ENCODE measurements at places on chromosomes 2 and 18.

- DNase-seq: peak; percentile 74
These were observed 36.4 kb upstream of the HAAO start for GRCh38 chr2:42828487-42829425.

- DNase-seq: no peak
These were observed 775.5 kb downstream of the RNF144A start for GRCh38 chr2:7692657-7693161.

DNA sequence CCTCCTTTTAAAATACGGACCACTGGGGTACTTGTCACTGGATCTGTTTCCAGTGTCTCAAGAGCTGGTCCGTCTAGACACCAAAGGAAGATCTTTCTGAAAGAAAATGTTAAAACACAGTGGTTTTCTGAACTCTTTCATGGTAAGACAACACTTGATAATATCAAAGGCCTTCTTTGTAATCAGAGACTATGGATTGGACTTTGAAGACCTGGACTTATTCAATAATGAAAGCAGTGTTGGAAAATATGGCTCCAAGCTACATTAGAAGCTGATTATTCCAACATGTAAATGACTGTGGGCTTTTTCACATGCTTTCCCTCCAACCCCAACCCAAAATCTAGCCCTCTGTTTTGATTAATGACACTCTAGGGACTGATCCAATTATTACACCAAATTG lies 329.4 kb upstream of the LYPD1 start:
- no peak for DNase-seq

DNA sequence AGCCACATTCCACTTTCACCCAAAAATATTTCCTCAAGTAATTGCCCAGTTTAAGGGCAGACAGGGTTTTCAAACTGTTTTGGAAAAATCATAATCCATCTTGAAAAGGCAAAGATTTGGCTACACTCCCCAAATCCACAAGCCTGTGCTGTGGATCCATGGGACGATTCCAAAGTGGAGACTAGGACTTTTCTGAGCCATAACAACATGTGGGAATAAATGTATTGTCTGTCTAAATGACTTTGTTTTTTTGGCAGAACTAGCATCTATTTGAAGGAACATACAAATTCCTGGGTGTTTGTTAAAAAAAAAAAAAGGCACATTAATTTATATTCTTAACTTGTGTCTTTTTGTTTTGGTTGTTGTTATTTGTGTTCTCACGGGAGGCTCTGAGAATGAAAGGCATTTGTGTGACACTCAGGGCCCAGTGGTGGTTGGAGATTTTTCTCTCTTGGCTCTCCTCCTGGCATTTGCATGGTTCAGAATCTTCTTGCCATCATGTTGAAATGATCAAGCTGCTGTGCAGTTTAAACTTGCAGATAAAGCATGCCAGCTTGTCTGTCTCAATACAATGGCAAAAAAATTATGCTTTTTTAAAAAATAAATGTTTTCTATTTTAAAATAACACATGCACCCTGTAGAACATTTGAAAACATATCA lies 277.4 kb downstream of the EN1 start:
- no peak for DNase-seq

- no peak for DNase-seq
These were observed 36.4 kb downstream of the RAMP1 start for GRCh38 chr2:237895544-237896506.

DNA sequence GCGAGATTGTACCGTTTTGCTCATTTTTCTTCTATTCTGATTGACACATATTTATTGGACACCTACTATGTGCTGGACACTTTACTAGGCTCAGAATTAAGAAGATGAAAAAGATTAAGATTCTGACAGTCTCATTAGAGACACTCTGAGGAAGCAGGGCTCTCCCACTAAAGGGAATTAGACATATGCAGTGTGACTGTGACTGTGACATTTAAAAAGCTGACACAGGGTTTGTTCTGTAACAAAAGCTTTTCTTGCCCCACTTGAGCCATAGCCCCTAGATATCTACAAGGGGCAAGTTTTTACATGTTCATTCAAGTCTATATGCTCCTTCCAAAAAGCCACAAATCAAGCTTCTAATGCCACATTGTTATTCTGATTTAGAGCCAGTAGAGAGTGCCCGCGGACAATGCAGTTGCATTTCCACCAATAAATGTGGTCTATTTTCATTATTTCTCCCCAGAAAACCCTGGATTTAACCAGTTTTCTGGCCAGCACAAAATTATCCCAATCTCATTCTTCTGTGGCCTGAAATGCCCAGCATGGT lies 9.8 kb downstream of the ARHGAP25 start:
- no peak for DNase-seq

DNA sequence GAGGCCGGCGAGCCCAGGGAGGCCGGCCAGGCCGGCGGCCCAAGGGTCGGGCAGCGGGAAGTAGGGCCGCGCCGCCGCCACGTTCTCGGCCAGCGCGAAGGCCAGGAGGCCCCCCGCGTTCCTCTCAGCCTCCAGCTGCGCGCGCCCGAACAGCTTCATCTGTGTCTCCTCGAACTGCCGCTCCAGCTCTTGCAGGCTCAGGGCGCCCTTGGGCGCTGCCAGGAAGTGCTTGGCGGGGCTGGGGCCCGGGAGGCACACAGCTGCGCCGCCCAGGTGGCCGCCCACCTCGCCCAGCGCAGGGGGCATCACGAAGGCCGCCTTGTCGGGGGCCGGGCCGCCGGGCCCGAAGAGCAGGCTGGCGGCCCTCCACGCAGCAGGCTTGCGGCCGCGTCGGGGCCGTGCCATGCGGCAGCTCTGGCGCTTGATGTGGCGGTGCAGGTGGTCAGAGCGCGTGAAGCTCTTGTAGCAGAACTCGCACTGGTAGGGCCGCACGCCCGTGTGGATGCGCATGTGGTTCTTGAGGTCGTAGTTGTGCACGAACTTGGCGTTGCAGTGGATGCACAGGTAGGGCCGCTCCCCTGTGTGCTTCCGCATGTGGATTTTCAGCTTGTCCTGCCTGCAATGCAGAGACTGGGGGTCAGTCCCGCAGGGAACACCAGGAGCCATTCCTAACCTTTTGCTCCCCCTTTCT lies 99.0 kb upstream of the SMAD2 start:
- DNase-seq: no peak

DNA sequence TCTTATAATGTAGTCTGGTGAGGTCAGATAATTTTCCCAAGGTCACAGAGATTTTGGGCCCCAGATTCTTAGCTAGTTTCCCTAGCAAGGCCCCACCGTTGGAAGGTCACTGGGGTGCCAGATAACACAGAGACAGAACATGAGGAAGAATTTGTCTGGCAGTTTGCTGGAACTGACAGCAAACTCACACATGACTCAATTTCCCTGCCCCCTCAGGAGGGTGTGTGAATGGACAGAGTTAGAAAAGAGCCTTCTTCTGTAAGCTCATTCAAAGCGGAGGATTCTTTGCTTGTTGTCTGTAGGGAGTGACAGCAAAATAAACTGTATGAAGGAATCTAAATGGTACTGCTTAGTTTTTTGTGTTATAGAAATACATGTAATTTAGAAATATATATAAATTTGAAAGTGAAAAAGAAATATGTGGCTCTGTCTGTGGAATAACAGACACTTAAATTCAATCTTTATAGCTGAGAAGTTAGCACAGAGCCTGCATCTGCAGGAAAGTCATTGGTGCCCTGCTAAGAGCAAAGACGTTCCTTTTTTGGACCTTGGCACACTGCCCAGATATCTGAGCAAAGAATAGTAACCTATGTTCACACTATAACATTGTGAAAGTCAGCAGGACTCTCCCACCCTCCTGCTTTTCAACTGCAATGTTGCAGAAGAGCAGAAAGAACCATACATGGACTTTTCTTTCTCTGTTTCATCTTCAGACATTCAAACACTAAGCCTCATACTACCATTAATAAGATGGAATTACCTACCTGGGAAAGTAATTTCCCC lies 2.1 kb downstream of the MDH1 start:
- peak; percentile 61 for DNase-seq

DNA sequence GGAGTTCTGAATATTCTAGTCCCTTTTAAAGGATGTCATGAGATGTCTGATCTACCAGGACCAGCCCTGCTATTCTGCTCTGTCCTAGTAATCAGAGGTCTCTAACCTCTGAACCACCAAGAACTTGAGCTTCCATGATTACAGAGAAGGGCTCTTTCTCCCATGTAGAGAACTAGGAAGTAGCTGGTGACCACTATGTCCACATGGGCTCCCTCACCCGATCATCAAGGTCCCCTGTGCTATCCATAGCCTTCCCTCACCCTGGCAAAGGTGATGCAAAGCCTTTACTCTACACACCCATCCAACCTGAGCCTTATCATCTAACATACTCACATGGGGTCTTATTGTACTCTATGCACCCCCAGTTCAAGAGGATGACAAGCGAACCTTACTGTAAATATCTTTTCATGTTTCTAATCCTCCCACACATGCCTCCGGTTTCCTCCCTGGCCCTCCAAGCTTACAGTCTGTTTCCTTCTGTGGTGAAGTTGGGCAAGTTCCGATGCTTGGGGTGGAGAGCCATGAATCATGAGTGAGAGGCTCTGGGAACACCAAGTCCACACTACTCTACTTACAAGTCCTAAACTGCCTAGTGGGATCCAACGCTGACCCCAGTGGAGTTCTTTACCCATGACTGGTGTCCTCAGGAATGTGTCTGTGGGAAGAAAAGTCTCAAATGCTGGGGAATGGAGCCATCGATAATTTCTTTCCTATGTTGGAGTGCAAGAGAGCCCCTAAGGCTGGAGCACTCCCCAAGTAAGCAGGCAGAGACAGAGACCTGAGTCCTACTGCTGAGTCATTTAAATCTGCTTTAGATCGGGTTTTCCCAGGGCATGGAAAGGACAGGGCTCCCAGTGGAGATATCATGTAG lies 73.3 kb upstream of the KLF7 start:
- no peak for DNase-seq

- DNase-seq: no peak
These were observed 229.5 kb upstream of the ZC3H15 start for GRCh38 chr2:186256540-186256939.

- DNase-seq: no peak
These were observed 195.1 kb downstream of the EXOC6B start for GRCh38 chr2:72630767-72631166.

GRCh38 chr2:219426534-219427136 lies 8.0 kb upstream of the SPEG start:
- DNase-seq: no peak

DNA sequence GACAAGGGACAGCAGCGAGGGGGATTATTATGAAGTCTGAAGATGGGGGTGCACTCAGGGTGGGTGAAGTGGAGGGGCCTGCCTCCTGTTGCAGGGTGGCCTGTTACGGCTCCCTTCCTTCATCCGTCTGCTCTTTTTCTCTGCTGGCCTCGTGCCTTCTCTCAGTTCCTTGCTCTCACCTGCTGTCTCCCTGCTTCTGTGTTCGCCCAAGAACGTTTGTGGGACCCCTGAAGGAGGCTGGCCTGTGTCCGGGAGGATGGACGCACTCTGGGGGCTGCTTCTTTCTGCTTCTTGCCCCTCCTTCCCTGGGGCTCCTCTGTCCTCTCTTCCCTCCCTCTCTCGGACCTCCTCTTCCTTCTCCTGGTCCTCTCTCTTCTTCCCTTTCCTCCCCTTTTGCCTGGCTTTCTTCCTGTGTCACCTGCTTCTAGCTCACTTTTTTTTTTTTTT lies 13.8 kb downstream of the MROH2A start:
- DNase-seq: no peak

- no peak for DNase-seq
These were observed 1947.6 kb upstream of the CELF4 start for GRCh38 chr18:39513186-39513585.

GRCh38 chr18:11553098-11553940 lies 56.1 kb upstream of the SLC35G4 start:
- no peak for DNase-seq

DNA sequence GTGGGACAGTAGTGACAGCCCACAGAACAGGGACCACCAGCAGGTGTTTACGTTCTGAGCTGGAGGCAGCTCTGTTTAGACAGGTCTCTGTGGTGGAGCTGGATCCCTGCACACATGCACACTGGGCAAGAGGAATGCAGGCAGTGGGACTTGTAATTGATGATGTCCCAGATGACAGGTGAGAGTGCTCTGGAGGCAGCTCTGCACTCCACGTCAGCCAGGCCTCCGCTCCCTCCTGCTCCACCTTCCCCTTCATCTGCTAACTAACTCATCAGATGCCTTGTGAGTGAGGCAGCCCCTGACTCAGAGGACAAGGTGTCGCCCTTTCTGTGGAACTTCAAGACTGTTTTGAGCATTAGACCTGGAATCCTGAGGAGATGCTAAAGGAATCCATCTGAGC lies 53.2 kb downstream of the SH3YL1 start:
- DNase-seq: no peak

DNA sequence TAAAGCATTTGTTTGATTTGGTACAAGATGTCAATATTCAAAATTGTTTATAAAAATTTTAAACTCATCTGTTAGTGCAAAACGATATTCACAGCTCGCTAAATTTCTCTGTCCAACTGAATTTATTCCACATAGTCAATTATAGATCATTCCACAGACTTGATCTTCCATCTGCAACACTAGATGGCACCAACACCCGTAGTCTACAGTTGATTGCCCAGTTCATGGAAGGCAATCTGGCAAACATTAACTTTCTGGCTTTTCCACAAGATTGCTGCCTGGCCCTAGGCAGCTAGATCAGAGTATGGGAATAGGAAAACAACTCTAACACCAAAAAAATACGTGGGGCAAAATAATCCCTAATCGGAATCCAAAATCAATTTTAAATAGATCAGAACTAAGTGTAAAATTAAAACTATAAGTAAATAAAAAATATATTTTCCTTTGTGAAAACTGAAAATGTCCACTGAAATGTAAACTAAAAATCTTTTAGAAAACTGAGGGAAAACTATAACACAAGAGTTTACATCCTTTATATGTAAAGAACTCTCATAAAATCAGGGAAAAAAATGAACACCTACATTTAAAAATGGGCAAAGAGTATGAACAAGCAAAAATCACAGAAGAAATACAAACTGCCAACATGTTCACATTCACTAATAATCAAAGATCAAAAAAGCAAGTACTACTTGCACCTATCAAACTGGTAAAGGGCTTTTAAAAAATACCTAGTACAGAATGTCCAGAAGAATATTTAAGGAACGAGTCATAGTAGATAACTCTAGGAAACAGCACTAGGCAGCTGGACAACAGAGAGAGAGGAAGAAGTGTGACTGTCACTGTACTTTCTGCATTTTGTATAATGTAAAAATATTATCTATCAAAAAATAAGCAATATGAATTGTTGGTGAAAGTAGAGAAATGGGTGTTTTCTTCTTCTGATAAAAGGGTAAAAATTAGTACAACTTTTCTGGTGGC lies 35.0 kb downstream of the RTN4 start:
- peak; percentile 67 for DNase-seq

GRCh38 chr18:73948497-73948896 lies 199.1 kb downstream of the FBXO15 start:
- no peak for DNase-seq

Data from left lobe of liver (tissue), 2 donors.